ENCODE measurements at places on chromosomes 7 and 10.

DNA sequence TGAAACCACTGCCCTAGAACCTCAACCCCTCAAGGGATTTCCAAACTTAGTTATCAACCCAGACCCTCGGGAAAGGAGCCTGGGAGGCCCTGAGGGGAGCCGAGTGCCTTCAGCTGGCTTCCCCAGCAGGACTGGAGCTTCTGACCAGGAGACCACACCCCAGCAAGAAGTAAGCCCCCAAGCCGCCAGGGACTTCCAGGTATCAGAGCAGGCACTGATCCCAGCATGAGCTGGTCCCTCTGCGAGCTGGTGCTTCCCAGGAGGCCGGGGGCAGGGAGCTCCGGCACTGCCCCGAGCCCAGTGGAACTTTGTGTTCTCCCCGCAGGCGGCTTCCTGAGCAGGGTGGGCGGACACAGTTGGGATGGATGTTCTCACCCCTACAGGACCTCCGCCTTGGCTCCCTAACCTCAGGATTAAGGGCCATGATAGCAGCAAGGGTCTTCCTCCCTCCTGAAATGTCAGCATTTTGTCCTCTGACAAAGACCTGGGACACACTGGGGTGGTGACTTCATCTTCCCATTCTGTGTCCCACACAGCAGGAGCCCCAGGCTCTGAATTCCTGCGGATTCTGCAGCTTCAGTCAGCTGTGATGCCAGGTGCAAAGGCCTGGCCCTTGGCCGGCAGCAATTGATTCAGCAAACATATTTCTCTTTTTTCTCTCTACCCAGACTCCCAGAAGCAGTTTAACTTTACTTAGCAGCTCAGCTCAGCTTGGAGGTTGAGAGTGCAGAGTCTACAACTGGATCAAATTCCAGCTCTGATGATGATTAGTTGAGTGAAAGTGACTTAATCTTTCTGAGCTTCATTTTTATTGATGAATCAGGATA is 11.6 kb downstream of the ATP6V0E2 start:
- no peak for DNase-seq

GRCh38 chr10:96263669-96264068 is 7.7 kb downstream of the BLNK start:
- DNase-seq, result no peak

DNA sequence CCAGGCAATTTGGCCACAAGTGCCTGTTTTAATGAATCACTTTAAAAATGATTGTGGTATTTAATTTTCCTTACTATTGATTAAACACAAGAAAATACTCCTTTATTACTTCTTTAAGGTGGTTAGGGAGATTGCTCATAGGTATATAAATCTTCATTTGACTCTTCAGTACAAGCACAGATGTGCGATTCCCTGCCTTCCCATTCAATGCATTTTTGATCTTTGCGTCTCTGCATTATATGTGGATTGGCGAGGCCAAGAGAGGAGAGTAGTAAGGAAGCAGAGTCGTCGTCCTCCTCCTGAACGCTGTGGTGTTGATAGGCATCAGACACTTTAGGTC is 683.7 kb downstream of the LRMDA start:
- DNase-seq, result no peak

DNA sequence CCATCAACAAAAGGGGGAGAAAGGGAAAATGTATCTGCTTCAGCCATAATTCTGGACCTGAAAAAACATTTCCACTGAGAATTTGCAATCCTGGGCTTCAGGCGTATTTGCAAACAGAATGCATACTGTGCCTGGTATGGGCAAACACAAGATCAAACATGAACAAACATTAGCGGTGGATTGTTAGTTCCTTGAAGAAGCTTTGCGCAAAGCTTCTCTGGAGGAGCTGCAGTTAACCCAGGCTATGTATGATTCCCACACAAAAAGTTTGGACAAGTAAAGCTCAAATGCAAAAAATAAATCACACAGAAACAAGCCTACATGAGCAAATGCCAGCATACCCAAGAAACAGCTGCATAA is 20.4 kb upstream of the HILPDA start:
- DNase-seq, result no peak

- no peak for DNase-seq
These were observed 659.4 kb downstream of the MAGI2 start for GRCh38 chr7:78794101-78794500.

- no peak for DNase-seq
These were observed 67.2 kb upstream of the FAM133B start for GRCh38 chr7:92657391-92657790.

GRCh38 chr10:78619896-78620295 is 448.9 kb upstream of the ZMIZ1 start:
- DNase-seq, result no peak

DNA sequence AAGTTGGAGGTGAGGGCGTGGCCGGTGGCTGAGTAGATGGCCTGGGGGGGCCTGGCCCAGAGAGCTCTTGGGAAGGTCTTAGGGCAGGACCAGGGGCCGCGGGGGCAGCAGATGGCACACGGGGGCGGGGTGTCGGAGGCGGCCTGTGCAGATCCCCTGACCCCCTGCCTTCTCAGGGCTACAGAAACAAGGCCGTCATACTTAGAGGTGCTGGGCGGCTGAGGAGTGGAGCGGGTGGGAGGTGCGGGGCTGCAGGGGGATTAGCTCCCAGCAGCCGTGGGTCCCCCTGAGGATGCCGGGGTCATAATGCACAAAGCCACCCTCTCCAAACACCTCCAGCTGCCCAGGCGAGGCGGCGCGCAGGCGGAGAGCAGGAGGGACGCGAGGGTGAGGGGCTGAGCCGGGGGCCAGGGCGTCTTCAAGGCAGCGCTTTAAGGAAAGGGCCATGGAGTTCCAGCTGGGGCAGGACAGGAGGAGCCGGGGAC is 40.4 kb upstream of the ZNF32 start:
- DNase-seq, result no peak

- DNase-seq, result no peak
These were observed 341.5 kb downstream of the OTUD1 start for GRCh38 chr10:23780331-23780730.

DNA sequence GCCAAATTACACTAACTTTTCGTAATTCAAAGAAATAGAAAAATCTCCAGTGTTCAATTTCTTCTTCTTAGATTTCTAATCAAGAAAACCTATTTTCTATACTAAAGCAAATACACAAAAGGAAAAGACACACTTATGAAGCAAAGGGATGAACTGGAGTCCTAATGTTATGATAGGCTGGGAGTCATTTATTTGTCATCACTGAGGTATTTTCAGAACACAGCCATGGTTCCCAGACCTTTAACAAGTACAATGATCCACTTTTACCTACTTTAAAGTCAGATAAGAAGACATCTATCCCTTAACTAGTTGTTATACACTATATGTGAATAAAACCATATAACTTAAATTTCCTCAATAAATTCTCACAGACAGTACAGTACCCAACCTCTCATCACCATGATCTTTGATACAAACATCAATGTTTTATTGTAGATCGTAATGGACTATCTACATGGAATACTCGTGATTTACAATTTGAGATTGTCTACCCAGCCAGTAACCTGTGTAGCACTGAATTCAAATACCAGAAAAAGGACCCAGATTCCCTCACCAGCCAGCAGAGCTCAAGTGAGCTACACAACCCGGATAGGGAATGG is 12.5 kb downstream of the ASNS start:
- no peak for DNase-seq

GRCh38 chr7:104231054-104232046 is 23.5 kb upstream of the ORC5 start:
- DNase-seq, result peak; percentile 9

- no peak for DNase-seq
These were observed 19.6 kb downstream of the EPC1 start for GRCh38 chr10:32327364-32327691.

GRCh38 chr7:83130623-83131545 is 31.8 kb downstream of the PCLO start:
- DNase-seq, result peak; percentile 52

GRCh38 chr10:72407471-72407870 is 52.8 kb upstream of the DNAJB12 start:
- no peak for DNase-seq

DNA sequence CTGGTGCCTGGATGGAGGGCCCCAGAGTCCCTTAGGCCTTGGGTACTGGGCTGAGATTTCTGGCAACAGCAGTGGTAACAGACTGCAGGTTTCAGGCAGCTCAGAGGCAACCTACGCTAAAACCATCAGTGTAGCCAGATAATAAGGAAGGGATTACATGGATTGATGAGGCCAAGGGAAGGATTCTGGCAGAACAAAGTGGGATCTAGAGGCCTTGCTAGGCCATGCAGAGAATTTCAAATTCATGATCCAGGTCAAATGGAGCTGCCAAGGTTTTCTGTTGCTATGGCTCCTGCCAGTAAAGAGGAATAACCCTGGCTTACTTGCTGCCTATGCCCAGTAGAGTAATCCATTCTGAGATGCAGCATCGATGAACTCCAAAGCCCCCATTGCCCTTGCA is 445.7 kb downstream of the ADRA2A start:
- no peak for DNase-seq

DNA sequence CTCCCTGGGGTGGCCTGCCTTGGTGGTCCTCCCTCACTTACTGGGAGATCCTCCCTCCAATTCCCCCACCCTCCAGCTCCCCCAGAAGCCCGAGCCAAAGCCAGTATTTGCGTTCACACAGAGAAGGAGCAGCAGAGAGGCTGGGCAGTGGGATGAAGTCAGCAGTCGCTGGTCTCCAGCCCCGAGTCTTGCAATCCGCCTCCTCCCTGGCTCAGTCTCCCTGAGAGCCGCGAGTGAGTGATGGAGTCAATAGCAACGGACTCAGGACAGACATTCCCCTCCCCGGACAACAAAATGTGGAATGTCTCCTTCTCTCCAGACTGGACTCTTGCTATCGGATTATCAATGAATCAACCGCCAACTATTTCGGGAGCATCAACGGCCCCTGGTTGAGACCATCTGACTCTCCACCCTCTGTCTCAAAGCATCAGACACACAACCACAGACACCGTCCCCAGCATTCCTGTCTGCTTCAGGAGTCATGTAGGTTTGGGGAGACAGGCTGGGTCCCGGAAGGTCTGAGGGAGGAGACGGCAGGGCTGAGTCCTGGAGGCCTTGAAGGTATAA is 178.4 kb downstream of the SH3PXD2A start:
- DNase-seq, result no peak

- DNase-seq, result no peak
These were observed 130.0 kb downstream of the TES start for GRCh38 chr7:116340201-116340847.

DNA sequence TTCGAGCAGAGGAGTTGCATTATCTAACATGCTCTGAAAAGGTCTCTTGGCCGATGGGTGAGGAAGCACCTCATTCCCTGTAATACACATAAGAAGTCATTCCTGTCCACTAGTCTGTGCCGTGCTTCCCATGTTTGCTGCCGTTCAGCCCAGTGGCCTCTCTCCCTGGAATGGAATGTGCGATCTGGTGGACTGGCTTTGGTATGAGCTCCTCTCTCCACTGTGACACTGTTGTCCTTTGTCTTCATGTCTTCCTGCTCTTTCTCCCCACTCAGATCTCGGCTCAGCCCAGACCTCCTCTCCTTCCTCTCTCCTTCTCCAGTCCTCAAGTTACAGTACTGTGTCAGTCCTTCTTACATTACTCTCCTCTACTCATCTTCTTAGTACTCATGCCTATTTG is 192.8 kb upstream of the KLF6 start:
- no peak for DNase-seq

DNA sequence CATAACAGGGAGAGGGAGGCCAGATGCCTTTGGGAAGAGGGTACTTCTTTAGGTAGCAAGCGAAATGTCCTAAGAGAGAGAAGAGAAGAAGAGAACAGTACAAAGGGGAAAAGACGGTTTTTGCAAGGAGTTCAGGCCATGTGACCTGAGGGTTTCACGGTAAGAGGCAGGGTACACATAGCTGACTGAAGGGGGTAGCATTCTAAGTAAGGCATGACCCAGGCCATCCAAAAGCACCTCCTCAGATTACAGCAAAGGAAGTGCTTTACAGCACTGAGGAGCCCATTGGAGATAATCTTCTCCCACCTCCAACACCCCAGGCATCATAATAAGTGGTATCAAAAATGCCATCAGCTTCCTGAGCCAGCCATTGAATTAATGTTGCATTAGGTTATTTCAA is 258.2 kb upstream of the NPY start:
- DNase-seq, result no peak

GRCh38 chr7:38242814-38243213 is 30.6 kb downstream of the TARP start:
- no peak for DNase-seq

GRCh38 chr10:8039321-8039881 is 15.1 kb upstream of the GATA3 start:
- no peak for DNase-seq

DNA sequence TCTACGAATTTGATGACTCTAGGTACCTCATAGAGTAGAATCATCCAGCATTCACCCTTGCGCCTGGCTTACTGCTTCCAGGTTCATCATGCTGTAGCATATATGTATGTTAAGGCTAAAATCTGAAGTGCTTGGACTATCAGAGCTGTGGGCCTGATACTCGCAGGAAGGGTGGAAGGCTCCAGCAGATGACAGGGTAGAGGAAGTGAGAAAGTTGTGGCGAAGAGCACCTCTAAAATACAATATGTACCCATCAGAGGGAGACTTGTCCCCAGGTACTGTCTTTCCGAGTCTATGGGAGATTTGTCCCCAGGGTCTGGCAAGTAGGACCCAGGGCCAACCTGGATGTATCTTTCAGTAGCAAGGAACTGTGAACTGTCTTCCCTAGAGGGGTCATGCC is 48.1 kb upstream of the PLEKHA1 start:
- no peak for DNase-seq

Data from NCI-H187 treated with DMSO at 0.1 percent for 48 hours (cell line).